ENCODE measurements at places on chromosomes 1 and 21.

DNA sequence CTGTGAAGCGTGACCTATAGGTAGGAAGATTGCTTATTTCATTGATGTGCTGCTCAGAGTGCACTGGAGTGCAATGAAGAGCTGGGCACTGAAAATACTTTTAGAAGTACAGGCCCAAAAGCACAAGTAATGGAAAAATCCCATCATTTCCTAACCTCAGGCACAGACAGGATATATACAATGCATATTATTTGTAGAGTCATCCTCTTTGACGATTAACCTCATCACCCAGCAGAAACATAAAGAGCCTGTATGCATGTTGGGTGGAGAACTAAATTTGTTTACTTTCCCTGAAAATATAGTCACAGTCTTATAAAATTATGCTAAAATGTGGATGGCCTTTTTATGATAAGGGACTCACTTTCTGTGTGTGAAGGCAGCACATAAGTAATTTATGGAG is 98.1 kb downstream of the TNNI3K start:
- DNase-seq: no peak

GRCh38 chr1:188895611-188896010 is 1582.1 kb downstream of the BRINP3 start:
- DNase-seq: no peak

DNA sequence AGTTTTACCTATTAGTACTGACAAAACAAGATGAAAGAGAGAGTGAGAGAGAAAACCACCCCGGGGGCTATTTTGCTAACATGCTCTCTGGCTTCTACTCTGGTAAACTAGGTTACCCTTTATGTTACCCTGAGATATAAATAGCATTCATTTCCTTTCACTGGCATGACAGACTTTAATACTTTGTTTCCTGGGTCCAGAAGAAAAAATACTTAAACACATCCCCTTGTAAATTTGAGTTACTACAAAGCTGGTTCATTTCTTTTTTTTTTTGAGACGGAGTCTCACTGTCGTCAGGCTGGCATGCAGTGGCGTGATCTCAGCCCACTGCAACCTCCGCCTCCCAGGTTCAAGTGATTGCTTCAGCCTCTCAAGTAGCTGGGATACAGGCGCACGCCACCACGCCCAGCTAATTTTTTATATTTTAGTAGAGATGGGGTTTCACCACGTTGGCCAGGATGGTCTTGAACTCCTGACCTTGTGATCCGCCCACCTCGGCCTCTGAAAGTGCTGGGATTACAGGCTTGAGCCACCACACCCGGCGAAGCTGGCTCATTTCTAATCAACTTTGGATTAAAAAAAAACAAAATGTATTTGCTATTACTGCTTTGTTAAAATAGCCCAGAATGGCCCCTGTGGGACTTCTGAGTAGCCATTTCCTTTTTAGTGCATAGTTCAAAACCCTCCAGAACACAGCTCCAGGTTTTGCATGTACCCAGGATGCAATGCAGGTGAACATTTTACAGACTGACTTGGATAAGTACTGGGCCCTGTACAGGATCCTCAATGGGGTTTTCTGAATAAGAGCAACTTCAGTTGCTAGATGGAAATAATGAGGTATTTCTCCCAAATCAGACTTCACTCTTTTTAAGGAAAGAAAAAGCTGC is 20.6 kb downstream of the INPP5B start:
- no peak for DNase-seq

DNA sequence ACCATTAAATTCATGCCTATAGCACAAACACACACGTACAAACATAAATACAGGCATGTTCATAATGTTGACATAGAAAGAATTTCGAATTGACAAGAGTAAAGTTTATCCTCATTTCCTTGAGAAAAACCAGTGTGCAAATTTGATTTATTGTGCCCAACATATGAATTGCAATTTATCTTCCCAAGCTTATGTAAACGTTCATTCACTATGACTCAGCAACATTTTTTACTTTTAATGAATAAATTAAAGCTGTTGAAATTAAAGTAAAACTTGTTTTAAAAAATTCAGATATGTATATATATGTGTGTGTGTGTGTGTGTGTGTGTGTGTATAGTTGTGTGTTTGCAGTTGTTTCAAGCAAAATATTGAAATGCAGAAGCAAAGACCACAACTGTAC is 1067.9 kb downstream of the BRINP3 start:
- DNase-seq: no peak

GRCh38 chr1:170461762-170462384 is 70.1 kb upstream of the GORAB start:
- no peak for DNase-seq

- no peak for DNase-seq
These were observed 59.1 kb downstream of the PLXNA2 start for GRCh38 chr1:208184966-208185654.

- no peak for DNase-seq
These were observed 34.7 kb upstream of the SELENON start for GRCh38 chr1:25765136-25765922.

DNA sequence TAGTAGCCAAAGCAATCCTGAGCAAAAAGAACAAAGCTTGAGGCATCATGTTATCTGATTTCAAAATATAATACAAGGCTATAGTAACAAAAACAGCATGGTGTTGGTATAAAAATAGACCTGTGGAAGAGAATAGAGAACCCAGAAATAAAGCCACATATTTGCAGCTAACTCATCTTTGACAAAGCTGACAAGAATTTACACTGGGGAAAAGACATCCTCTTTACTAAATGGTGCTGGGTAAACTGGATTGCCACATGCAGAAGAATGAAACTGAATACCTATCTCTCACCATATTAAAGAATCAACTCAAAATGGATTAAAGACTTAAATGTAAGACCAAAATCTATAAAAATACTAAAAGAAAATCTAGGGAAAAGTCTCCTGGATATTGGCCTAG is 59.5 kb upstream of the CD55 start:
- DNase-seq: no peak

DNA sequence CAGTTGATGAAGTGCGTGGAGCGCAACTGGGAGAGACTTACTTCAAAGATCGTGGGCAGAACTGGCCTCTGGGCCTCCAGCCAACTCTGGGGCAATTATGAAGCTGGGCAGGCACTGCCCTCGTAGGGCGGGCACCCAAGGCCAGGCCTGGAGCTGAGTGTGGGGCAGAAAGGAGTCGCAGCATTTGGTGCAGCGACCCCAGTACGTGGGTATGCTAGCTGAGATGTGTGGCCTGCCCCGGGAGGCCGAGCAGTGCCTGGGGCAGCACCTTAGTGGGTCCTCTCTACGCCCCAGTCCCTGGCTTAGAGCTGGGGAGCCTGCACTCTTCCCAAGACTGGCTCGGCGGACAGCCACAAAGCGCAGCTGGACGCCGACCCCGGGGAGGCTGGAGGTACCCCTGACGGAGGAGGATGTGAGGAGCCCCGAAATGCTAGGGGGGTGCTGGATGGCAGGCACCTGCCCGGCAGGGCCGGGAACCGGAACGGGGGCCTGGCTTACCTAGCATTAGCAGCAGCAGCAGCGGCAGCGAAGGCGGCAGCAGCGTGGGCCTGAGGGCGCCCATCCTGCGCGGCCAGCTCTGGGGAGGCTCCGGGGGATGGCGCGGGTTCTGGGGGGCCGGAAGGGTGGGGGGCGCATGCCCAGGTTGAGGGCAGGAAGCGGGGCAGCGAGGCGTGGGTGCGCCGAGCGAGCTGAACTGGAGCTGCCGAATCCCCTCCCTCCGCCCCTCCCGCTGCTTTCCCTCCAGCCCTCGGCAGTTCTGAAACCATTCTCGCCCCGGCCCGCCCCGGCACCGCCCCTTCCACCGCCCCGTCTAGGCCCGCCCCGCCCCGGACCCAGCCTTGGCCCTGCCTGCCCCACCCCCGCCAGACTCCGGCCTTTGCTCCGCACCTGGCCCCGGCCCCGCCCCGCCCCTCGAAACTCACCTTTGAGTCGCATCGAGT is at the start of gene IGSF8:
TSS of gene IGSF8 (minus strand) at position 709 of the 941 bp plus-strand sequence. CDS start at position 562, 147 bp downstream.
- peak; percentile 90 for DNase-seq

DNA sequence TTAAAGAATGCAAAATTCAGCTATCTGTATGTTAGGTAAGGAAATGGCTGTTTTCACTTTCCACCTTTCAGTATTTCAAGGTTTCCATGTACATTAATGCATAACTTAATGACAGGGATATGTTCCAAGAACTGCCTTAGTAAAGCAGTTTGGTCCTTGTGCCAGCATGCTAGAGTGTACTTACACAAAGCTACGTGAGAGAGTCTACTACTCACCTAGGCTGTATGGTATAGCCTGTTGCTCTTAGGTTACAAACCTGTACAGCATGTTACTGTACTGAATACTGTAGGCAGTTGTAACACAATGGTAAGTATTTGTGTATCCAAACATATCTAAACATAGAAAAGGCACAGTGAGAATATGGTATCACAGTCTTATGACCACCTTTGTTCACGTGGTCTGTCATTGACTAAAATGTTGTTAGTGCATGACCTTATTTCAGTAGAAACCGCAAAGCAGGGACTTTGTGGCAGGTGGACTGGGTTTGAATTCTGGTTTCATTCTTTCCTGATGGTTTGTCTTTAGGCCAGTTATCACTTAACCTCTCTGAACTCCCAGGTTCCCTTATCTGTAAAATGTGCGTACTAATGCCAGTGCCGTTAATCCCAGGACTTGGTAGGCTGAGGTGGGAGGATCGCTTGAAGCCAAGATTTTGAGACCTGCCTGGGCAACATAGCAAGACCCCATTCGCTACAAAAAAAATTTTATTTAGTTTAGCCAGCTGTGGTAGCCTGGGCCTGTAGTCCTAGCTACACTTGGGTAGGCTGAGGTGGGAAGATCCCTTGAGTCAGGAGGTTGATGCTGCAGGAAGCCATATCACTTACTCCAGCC is 4.9 kb downstream of the SMYD2 start:
- no peak for DNase-seq

GRCh38 chr1:244953901-244954300 is 89.6 kb upstream of the HNRNPU start:
- DNase-seq: no peak

GRCh38 chr1:35062518-35063196 is 16.5 kb upstream of the ZMYM1 start:
- DNase-seq: no peak

- no peak for DNase-seq
These were observed 589.9 kb downstream of the MATN1 start for GRCh38 chr1:30133414-30134055.

- no peak for DNase-seq
These were observed 86.7 kb upstream of the BCL10 start for GRCh38 chr1:85363092-85363491.

GRCh38 chr21:46393941-46394594 is 64.6 kb upstream of the DIP2A start:
- DNase-seq: no peak

GRCh38 chr1:180269645-180270529 is 39.8 kb downstream of the LHX4 start:
- no peak for DNase-seq

- DNase-seq: no peak
These were observed 106.6 kb downstream of the NR5A2 start for GRCh38 chr1:200134116-200134515.

- DNase-seq: no peak
These were observed 17.8 kb downstream of the COL24A1 start for GRCh38 chr1:86138746-86139145.

GRCh38 chr1:110130989-110131388 is 18.7 kb downstream of the UBL4B start:
- no peak for DNase-seq

DNA sequence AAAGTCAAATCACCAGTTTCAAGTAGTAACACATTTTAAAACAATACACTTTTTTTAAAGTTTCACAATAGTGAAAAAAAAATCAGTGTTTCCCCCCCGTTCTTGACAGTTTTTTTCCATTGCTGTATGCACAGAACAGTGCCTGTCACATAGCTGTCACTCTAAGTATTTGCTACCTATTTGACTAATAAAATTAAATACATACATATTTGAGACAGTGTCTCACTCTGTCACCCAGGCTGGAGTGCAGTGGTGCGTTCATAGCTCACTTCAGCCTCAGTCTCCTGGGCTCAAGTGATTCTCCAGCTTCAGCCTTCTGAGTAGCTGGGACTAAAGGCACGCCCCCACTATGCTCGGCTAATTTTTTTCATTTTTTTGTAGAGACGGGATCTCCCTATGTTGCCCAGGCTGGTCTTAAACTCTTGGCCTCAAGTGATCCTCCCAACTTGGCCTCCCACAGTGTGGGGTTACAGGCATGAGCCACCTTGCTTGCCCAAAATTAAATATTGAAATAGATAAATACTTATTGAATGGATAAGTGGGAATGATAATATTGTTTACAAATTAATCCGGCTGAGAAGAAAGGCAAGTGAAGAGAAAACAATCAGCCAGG is 12.6 kb upstream of the RHBG start:
- DNase-seq: no peak

DNA sequence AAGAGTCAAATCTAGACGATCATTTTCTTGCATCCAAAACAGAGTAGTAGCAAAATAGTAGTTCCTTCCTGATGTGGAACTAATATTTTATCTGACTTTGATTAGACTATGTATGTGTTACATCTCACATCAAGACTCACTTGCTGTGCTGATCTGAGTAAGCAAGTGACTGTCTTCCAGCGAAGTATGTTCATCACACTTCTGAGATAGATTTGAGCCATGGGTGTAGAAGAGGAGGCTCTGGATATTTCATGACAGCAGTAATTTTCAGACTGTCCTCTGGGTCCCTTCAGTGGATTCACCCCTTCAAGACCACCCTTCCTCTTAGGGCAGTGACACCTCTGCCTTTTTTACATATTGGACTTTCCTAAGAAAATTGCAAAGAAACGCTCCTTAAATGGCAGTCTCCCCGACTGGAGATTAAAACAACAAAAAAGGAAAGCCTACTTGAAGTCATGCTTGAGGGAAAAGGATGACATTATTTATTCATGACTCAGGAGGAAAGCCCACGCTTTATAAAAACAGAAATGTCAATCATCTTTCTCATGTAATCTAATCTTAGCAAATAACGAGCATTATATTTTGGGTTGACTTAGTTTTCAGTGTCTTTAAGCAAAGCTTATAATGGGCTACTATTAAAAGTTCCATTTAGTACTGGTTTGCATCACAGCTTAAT is 22.8 kb downstream of the ATP1B1 start:
- DNase-seq: no peak

DNA sequence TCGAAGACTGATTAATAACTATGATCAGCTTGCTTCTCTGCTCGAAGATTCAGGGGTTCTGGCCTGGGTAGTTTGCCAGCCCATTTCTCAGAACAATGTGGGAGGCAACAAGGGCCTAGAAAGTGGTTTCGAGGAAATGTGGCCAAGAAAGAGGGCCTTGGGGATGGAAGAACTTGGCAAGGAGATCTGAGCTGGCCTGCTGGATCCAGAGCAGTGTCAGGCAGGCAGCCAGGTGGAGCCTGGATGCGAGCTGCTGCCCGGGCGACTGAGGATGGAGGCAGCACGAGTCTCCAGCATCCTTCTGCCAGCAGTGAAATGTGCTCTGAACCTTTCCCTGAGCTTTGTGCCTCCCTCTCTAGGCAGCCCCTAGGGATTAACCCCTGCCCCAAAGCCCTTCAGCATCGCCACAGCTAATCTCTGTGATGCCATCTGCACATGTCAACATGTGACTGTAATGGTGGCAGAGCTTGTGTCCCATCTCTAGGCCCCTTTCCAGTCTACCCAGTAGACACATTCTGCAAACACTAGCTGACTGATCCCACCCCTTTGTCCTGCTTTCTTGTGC is 61.0 kb upstream of the NEK2 start:
- DNase-seq: no peak

- no peak for DNase-seq
These were observed 195.3 kb upstream of the USP25 start for GRCh38 chr21:15534450-15534886.

Data from progenitor cell of endocrine pancreas (in vitro differentiated cells).